ENCODE measurements at places on chromosomes 3 and 15.

DNA sequence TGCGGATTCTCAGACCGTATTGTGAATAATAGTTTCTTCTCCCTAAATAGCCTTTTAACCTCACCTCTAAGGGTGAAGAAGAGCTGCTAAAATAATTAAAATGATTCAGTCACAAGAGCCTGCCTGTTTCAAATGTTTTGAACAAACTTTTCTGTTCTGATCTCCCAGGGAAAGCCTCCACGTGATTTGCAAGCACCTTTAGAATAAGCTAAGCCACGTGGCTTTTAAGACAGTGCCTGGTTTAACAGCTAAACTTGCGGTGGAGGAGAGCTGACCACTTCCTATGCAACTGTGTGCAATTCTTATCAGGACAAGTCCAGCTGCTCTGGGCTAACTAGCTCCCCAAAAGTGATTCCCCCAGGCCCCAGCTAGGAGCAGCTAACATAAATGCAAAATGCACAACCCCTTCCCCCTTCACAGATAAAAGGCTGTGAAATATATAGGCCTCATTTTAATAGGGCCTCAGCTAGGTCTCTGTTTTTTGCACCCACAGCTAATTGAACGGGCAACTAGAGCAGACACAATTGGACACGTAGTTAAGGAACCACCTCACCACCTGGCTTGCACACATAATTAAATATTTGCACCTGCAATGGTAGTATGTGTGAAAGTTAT lies 401.2 kb upstream of the NR2F2 start:
- DNase-seq, result no peak

DNA sequence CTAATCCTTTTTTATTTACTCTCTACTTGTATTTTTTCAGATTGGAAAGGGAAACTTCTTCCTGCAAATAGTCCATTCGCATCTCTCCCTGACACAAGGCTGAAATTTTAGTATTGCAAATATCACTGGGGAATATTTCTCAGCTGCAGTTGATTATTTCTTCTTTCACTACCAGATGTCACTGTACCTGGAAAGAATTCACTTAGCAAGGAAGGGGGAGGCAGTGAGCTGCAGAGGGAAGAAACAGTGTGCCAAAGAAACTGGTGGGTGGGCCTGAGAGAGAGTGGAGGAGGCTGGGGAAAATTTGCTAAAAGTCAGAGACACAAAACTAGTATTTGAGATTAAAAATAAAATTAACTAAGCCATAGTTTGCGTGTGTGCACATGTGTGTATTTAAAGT lies 142.3 kb upstream of the STT3B start:
- DNase-seq, result peak; percentile 33

DNA sequence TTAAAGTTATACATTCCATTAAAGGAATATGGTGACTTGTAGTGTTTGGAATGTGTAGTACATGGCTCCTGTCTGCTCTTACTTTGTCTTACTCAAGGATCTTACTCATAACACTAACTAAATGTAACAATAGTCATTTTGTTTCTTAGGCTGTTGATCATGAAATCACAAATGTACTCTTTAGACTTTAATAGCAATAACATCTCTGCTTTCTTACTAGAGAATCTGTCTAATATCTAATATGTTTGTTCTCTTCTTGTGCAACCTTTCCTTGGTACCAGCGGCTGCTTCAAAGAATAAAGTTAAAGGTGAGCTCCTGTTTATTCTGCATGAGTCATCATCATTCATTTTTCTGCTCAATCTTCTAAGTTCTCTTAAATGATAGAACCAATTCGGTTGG lies 767.5 kb downstream of the CADM2 start:
- no peak for DNase-seq

DNA sequence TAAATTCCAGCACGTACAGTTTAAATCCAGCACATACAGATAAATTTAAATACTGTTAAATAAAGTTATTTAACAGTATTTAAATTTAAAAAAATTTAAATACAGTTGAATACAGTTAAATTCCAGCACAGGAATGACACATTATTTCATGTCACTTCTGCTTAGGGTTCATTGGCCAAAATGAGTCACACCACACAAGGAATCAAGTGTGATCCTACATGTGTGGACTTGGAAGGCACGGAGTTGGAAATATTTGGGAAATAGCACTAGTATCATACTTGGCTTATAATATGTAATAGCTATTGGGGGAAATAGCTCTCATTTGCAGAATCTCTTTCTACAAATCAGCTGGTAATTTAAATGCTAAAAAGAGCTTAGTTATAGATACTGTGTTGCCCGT lies 10.6 kb downstream of the RAB7A start:
- DNase-seq, result no peak

GRCh38 chr3:129278966-129279906 lies 566 bp downstream of the HMCES start:
- DNase-seq, result peak; percentile 66

DNA sequence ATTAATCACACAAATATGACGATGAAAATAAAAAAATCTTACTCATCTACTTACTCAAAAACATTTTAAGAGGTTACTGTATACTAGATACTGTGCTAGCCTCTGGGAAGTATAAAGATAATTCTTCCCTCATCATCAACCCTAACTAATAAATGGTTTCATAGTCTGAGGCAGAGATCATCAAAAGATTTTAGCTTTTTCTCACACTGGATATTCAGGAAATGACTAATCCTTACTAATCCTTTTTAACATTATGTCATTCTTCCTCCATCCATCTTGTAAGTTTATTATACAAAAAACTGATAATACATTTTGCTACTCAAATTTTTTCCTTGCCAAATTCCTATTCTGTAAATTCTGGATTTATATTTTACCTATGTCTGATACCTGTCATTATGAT lies 29.7 kb downstream of the ACAD11 start:
- no peak for DNase-seq

GRCh38 chr15:92970656-92971055 lies 70.5 kb downstream of the CHD2 start:
- DNase-seq, result no peak

GRCh38 chr3:61808526-61808925 lies 247.2 kb downstream of the PTPRG start:
- DNase-seq, result peak; percentile 55

GRCh38 chr3:46676601-46677410 lies 16.7 kb downstream of the ALS2CL start:
- DNase-seq, result no peak

DNA sequence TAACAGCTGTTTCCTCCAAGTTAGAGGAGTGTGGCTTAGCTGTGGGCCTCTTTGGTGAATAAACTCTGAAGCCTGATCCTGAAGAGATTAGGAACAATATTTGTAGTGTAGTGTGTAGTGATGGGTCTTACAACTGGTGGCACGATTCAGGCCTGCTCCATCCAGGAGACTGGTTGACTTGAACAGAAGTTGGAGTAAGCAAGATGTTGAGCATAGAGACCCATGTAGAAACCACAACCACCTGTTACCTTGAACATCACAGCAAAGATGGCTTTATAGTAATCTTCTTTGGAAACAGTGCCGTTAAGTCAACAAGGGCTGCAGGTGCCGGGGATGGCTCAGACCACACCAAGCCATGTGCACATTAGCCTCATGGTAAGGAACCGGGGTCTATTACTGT lies 74.2 kb upstream of the RASGRP1 start:
- DNase-seq, result no peak

- DNase-seq, result no peak
Observed at GRCh38 chr15:73879426-73879825, 6.1 kb downstream of the TBC1D21 start.

DNA sequence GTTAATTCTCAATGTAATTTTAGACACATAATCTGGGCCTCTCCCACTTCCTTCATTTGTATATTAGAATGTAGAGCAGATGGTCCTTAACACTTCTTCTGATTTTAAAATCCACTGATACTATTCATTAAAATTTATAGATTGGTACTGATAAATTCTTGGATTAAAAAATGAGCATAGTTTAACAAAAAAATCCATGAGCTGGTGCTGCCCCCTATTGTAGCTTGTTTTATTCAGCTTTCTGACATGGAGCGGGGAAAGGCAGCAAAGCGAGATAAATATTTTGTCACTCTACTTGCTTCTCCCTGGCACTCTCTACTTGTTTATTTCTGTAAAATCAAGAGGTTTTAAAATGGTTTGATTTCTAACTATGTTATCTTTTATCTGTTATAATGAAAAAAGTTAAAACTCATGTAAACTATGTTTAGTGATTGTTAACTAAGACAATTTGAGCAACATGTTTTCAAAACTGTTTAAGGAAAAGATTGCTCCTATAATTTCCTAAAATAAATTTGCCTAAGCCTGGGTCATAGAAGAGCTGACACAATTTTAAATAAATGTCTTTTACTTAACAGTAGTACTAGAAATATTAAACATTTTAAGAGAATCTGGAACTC lies 26.5 kb upstream of the PLOD2 start:
- no peak for DNase-seq

GRCh38 chr3:38581774-38582173 lies 67.7 kb downstream of the SCN5A start:
- DNase-seq, result no peak

DNA sequence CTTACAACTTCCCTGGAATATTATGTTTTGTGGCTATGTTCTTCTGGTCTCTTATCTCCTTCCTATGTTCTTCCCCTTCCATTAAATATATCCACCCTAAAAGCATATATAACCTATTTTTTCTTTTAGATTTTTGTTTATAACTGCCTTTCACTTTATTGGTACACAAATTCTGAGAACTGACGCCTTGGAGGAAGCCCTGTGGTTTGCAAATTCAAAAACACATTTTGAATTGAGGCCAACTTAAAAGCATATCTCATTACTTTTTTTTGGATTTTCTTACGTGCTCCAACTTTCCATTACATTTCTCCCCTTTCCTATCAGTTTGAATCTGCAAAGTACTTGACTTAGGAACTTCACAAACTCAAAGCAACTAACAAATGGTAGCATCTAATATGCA lies 15.3 kb upstream of the COLQ start:
- DNase-seq, result no peak

- DNase-seq, result no peak
Observed at GRCh38 chr3:39448506-39449233, 18.8 kb upstream of the MOBP start.

GRCh38 chr3:142875583-142876207 lies 13.2 kb downstream of the PCOLCE2 start:
- no peak for DNase-seq

GRCh38 chr3:139284221-139284620 lies 59.6 kb upstream of the MRPS22 start:
- DNase-seq, result no peak

DNA sequence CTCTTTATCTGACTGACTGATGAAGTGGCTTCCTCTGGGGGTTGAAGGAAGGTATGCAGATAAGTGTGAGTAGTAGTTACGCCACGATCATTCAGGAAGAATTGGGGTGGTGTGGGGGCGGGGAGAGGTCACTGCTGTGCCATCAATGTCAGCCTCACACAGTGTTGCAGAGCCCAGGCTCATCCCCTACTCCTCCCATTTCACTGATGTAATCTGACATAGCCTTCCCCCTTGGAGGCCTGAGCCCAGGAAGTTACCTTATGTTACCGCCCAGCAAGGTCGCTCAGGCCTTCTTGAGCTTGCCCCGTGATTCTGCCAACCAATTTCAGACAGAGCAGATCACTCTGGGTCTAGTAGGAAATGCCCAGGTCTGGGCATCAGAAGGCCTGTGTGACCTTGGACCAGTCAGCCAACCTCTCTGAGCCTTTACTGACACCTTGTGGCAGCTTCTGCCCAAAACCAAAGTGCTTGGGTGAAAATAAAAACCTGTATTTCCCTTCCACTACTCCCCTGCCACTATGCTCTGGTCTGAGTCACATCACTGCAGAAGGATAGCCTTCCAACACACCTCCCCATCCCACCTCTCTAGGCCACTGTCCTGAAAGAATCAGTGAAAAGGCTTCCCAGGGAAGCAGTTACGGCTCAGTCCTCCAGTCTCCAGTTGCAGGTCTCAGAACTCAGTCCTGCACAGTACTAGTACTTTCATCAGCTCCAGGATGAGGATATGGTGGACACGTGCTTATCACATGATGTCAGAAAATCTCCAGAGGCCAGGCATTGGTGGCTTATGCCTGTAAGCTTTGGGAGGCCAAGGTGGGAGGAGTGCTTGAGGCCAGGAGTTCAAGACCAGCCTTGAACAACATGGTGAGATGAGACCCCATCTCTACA lies 28.1 kb upstream of the INSYN1 start:
- DNase-seq, result no peak

GRCh38 chr3:190299969-190300368 lies 22.3 kb downstream of the CLDN1 start:
- DNase-seq, result no peak

DNA sequence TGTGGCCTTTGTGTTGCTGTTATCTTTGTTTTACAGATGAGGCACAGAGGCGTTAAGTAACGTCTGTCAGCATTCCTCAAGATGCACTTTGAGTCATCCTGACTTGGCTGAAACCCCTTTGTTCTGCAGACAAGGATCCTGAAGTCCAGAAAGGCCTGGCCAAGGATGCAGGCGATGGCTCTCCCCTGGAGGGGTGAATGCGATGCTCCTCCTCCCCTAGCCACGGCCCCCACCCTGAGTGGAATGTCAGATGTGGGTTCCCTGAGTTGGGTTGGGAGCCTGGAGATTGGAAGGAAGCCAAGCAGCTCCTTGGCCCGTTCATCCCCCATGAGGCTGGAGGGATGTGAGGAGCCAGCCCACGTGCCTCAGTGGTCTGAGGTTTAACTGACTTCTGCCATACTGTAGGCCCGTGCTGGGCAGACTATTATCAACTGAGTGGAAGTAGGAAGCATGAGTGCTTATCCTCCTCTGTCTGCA lies 43.3 kb downstream of the POMGNT2 start:
- DNase-seq, result no peak

DNA sequence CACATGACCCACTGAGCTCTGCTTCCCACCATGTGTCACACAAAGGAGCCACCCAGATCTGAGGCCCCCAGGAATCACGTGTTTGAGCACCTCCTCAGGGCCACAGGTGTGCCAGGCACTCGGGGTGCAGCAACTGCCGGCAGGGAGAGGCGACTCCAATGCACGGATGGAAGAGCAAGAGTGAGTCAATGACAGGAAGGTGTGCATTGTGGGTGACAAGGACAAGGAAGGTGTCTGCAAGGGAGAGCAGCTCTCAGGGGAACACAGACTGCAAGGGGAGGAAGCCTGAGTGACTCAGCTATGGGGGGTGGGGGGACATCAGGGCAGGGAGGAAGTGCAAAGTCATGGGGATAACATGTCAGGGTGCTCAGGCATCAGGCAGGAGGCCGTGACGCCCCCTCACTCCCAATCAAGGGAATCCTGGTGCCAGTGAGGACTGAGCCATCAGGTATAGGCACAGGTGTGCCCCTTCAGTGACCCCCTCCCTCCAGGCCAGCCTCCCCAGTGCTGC lies 67.4 kb downstream of the NUP210 start:
- no peak for DNase-seq

- no peak for DNase-seq
Observed at GRCh38 chr3:170144437-170144843, 37.1 kb downstream of the PHC3 start.

GRCh38 chr3:101391413-101391950 lies 71.1 kb upstream of the IMPG2 start:
- no peak for DNase-seq

DNA sequence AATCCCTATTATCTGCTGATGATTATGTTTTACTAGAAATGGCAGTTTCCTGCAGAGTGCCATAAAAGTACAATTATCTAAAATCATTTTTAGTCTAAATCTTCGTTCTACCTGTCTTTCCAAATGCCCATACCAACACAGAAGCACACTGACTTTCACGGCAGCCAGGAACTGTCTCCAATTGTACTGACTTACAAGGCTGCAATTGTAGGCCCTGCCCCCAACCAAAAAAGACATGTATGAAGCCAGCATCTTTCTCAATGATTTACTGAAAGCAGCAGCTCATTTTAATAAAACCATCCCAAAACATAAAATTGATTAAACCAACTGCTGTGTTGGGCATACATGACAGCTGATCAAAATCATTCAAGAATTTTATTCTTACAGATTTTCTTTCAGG lies 119.0 kb downstream of the TBC1D5 start:
- no peak for DNase-seq

- DNase-seq, result no peak
Observed at GRCh38 chr3:12832350-12833221, 8.8 kb downstream of the RPL32 start.
